ENCODE measurements at places on chromosomes 13 and 19. TPM values are rescaled to one million over a fixed set of nuclear protein-coding genes. Genes with fewer than 3 reads are reported as not detected.

Gene SERP2
- not detected for total RNA-seq

DNA sequence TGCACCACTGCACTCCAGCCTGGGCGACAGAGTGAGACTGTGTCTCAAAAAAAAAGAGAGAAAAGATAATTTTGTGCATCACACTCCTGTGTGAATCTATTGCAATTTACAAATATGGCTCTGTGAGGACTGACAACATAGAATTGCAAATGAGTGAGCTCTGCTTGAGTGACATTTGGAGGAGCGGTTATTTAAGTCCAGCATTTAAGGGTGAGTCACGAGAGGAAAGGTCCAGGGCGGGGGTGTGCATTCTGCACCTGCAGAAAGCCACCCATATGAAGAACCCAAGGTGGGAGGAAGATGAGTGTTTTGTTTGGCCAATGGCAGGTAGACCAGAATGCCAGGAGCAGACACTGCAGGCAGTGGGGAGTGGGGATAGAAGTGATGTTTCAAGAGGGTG, 58.5 kb downstream of the DGKH start:
- DNase-seq = peak; percentile 35

DNA sequence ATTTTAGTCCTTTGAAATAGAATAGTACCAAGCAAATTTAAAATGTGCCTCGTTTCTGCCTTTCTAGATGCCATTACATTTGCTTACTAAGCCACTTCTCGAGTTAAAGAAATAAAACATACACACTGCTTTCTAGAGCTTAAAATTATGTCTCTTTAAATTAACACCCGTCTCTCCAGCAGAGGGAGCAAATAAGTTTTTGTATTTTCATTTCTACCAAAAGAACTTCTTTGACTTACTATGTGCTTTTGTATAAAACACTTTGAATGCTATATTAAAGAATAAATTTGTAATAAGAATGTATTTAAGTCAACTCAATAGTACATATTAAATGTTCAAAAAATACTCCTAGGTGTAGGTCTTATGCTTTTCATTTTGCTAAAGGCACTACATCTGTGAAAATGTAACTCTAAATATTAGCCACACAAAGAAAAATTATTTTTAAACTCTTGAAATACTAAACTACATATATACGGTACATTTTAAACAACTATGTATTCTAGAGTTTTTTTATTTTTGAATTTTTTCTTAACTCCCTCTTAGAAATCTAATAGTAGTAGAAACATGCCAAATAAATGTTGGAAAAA, 269.3 kb upstream of the MIR17HG start:
- DNase-seq = peak; percentile 36

Gene USHBP1
- not detected for total RNA-seq

- DNase-seq = peak; percentile 85
Measured at GRCh38 chr13:77026255-77026860, 601 bp downstream of the FBXL3 start.

- DNase-seq = no peak
Measured at GRCh38 chr13:73440296-73440895, 381.6 kb downstream of the KLF5 start.

Gene ZNF507
- 22.8 TPM for total RNA-seq

GRCh38 chr19:11692127-11692790, 46.5 kb downstream of the ZNF823 start:
- DNase-seq = no peak

- DNase-seq = peak; percentile 55
Measured at GRCh38 chr13:96817336-96817941, 176.8 kb downstream of the OXGR1 start.

DNA sequence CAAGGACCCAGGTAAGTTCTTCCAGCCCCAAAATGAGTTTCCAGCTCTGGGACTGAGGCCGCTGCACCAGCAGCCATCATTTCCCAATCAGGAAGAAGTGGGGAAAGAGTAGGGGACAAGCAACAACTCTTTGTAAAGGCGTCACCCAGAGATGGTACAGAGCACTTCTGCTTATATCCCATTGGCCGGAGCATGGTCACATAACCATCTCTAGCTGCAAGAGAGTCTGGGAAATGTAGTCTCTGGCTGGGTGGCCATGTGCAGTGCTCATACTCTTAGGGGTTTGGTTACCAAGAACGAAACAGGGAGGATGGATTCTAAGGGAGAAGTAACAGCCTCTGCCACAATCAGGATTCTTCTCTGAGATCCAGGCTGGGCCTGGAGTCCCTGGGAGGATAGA, 26.3 kb downstream of the CKM start:
- no peak for DNase-seq

DNA sequence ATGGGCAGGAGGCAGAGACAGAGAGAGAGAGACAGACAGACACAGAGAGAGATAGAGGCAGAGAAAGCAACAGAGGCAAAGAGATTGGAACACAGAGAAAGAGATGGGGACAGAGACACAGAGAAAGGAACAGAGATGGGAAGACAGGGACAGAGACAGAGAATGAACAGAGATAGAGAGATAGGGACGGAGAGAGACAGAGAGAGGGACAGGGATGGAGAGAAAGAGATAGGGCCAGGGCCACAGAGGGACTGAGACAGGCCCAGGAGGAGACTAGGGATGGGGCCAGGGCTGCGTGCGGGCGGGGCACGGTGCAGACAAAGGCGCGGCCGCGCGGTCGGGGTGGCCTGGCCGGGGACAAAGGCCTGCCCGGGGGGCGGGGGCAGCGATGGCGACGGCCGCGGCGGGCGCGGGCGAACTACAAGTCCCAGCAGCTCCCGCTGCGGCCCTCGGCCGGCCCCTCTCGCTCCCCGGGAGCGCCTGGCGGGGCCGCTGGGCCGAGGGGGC, at the start of gene ZNF358:
Gene ZNF358 (plus strand): TSS at position 459 of the 507 bp plus-strand sequence. CDS start 3,140 bp downstream, outside the sequence.
- DNase-seq = peak; percentile 44

GRCh38 chr13:79780240-79780639, 299.3 kb downstream of the NDFIP2 start:
- DNase-seq = peak; percentile 19

DNA sequence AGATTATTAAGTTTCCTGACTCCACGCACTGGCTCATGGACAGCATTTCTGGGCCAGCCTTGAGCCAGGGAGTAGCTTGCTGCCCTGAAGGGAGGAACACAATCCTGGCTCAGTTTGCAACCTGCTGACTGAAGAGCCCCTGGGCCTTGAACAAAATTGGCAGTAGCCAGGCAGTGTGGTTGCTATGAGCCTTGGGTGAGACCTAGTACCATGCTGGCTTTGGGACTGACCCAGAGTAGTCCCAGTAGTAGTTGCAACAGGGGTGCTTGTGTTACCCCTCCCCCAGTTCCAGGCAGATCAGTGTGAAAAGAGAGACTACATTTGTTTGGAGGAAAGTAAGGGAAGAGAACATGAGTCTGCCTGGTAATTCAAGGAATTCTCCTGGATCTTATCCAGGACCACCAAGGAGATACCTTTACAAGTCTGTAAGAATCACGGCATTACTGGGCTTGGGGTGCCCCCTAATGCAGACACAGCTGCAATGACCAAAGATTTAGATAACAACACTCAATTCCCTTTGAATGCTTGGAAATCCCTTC, 22.0 kb downstream of the ITGBL1 start:
- DNase-seq = peak; percentile 73

Gene ZNF665
- total RNA-seq = not detected

GRCh38 chr19:55336101-55336500, 3.6 kb upstream of the KMT5C start:
- DNase-seq = peak; percentile 93

All from MCF 10A (cell line).